NCI-H1105 (cell line): ENCODE measurements at places on chromosomes 6 and 20.

- no peak for DNase-seq
Observed at GRCh38 chr6:31467151-31467550, 30.8 kb upstream of the MICB start.

GRCh38 chr20:19110881-19111460 is 101.5 kb upstream of the SLC24A3 start:
- peak; percentile 45 for DNase-seq

GRCh38 chr6:42222448-42222847 is 4.8 kb upstream of the MRPS10 start:
- DNase-seq, result no peak

GRCh38 chr20:49990271-49990720 is 7.5 kb downstream of the SNAI1 start:
- DNase-seq, result no peak

- no peak for DNase-seq
Observed at GRCh38 chr6:98747960-98748359, 86.4 kb upstream of the POU3F2 start.

DNA sequence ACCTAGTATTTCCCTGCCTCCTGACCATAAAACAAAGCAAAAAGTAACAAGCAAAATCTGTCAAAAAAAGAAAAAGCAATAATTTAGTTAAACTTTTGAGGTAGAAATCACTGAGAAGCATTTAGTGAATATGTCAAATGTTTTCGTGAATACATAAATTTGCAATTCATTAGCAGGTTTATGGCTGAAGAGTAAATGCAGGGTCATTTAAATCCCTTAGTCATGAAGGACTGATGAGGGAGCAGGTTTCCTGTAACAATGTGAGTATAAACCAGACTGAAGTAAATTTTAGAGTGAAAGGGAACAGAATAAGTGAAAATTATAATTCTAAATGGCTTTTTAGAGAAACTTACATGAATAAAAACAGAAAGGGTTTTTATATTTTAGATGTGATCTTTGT is 313.5 kb upstream of the MANEA start:
- no peak for DNase-seq

DNA sequence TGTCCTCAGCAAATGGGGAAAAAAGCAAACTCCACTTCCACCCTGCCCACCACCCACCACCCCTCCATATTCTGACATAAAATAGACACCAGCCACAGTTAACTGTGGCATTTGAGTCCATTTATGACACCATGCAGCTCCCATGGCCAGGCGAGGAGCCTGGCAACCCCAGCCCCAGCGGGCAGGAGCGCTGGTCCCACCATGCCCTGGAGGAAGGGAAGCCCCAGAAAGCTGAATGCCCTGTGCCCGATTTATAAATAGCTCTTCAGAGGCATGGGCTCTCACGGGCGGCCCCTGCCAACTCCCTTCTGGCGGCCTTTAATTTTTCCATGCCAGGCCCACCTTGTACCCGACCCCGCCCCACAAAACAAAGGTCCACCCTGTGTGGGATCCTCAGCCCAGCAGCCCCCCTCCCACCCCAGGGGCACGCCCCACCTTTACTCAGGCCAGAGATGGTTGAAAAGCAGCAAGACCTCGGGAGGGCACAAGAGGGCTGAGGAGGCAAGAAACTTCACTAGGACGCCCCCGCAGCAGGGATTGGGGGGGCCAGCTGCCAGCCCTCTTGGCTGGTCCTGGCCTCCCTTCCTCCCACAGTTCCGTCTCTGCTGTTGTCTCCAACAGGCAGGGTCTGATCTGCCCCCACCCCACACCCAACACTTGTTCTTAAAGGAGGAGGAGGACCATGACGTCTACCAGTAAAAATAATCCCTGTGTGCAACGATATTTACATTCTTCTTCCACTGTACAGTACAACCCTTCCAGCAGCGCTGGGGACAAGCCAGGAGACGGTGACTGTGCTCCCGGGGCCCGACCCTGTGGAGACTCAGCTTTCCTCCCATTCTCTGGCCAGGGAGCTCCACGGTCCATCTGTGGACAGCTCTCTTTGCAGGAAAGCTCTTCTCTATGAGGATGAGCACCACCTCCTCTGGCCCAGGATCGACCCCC is 115.6 kb upstream of the CDYL start:
- no peak for DNase-seq

- peak; percentile 39 for DNase-seq
Observed at GRCh38 chr6:38973178-38974057, 75.2 kb upstream of the GLP1R start.

DNA sequence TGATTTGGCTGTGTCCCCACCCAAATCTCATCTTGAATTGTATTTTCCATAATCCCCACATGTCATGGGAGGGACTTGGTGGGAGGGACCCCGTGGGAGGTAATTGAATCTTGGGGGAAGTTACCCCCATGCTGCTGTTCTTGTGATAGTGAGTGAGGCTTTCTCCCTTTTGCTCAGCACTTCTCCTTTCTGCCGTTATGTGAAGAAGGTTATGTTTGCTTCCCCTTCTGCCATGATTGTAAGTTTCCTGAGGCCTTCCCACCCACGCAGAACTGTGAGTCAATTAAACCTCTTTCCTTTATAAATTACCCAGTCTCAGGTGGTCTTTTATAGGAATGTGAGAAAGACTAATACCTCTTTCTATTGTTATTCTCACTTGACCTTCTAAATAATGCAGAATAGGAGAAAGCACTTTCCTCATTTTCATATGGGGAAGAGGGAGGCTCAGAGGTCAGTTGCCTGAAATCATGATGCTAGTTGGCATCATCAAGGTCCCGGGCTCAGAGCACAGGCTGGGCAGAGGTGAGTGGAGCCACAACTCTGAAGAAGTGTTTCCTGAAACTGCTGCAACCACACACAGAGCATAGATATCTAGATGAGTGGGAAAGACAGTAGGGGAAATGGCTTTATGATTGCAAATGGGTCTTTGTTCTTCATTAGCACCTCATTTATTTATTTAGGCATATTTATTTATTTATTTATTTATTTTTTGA is 191.0 kb downstream of the QKI start:
- DNase-seq, result no peak

DNA sequence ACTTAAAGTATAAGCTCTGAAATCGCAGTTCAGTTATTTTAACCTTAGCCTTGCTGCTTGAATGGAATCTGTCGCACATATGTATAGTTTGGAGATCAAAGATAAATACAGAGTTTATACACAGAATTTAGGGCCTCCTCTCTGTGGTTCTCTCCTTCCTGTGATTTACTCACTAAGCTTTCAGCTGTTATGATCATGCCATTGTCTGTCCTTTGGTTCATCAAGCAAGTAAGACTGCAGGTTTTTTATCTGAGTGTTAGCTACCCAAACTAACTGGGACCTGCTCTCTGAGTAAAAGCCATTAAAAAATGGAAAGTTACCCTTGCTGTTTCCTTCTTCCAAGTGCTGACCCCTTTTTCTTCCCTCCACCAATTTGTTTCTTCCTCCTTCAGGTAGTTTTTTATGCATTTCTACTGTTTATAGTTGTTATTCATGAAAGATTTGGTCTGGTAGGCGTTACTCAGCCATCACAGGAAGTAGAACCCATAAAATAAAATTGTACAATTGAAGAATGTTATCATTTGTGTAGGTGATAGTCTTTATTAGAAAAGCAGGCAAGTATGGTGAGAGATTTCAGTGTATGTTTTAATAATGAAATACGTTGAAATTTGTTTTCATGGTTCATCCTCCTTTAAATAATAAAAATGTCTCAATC is 33.7 kb upstream of the SUMO4 start:
- DNase-seq, result no peak
